ENCODE measurements at places on chromosomes 2 and 18. TPM values are rescaled to one million over a fixed set of nuclear protein-coding genes. Genes with fewer than 3 reads are reported as not detected.

TP53I3 gene
- total RNA-seq = 66.8 TPM

SEPTIN10 gene
- total RNA-seq = 97.5 TPM

TLX2 gene
- total RNA-seq = 0.23 TPM

SCN7A gene
- not detected for total RNA-seq

All from HFFc6 (cell line).